ENCODE measurements at places on chromosomes 13 and 19.

- no peak for DNase-seq
These were observed 3.6 kb downstream of the CACNG7 start for GRCh38 chr19:53912653-53913052.

DNA sequence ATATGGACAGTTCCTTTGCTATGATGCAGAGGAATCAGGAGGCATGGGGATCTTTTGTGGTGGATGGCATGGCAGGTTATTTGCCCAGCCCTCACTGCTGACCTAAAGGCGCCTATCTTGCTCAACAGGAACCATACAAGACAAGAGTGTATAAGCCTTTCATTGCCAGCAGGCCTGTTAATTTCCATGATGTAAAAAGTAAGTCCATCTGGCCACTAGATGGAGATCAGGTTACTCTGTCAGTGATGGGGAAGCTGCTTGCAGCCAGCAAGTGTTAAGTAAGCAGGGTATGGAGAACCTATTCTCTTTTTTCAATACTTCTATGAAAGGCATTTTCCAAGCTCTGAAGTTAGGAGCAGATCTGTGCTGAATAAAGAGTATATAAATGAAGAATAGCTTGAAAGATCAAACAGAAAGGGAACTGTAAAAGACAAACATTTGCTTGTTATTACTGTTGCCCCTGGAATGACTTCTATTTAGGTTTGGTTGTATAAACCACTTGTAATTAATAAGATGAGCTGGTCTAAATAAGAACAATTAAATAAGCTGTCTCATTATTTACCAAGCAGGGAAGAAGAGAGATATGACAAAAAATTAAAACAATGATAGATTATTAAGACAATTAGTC is 210.9 kb downstream of the RGCC start:
- DNase-seq, result no peak

- DNase-seq, result peak; percentile 53
These were observed at the start of gene PDE4A for GRCh38 chr19:10420444-10421239. TSS of gene PDE4A (plus strand) at chr19:10420538. CDS start at chr19:10420765, 227 bp downstream.

GRCh38 chr13:113845055-113845454 is 18.8 kb downstream of the GAS6 start:
- DNase-seq, result no peak

GRCh38 chr19:650121-650520 is 10.4 kb downstream of the FGF22 start:
- no peak for DNase-seq

DNA sequence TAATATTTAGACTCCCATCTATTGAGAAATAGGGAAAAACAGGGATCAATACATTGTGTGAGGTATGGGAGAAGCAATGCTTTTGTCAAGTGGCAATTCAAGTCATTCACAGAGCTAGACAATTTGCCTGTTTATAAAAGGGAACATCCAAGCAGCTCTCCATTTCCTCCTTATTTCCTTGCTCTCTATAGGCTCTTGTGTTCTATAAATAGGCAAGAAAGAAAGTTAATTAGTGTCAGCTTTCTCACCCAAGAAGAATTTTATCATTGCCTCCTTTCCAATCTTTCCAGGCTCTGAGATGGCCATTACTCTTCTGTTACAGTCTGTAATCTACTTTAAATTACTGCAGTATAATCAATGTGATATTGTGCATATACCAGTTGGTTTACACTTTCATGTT is 199.9 kb downstream of the LHFPL6 start:
- DNase-seq, result no peak

DNA sequence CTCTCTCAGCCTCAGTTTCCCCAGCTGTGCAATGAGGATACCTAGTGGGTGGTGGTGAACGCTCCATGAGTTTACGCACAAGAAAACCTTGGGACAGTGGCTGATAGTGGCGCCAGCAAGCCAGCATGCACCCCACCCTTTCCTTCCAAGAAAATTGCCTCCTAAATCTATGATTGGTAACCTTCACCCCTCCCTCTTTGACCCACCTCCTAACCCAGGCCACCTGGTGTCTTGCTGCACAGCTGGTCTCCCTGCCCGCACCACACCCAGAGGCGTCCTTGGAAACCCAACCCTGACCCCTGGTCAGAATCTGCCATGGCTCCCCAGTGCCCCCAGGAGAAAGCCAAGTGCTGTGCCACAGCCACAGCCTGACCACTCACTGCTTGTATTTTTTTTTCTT is 22.8 kb upstream of the BCL3 start:
- no peak for DNase-seq

- no peak for DNase-seq
These were observed 24.3 kb downstream of the DZIP1 start for GRCh38 chr13:95620030-95620824.

GRCh38 chr19:46492841-46493235 is 2.8 kb downstream of the PNMA8B start:
- no peak for DNase-seq

DNA sequence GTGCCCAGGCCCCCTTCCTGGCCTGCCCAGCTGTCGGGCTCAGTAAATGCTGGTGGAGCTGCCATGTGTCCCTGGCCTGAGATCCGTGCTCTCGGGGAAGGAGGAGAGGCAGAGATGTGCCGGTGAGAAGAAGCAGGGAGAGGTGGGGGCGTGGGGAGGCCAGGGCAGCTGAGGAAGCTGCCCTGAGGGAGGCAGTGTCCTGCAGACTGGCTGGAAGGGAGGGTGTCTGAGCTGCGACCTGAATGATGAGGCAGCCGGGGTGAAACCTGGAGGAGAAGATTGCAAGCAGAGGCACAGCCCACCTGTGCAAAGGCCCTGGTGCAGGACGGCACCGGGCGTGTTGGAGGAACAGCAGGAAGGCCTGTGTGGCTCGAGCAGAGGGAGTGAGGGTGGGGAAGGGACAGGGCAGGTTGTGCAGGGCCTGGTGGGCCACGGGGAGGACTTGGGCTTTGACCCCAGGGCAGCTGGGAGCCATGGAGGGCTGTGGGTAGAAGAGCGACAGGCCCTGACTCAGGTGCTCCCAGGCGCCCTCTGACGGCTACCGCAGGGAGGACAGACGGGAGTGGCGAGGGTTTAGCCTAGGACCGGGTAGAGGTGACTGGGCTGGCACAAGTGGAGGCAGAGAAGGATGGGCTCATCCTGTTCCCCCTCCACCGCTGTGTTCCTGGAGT is 14.0 kb upstream of the CELF5 start:
- DNase-seq, result peak; percentile 74

DNA sequence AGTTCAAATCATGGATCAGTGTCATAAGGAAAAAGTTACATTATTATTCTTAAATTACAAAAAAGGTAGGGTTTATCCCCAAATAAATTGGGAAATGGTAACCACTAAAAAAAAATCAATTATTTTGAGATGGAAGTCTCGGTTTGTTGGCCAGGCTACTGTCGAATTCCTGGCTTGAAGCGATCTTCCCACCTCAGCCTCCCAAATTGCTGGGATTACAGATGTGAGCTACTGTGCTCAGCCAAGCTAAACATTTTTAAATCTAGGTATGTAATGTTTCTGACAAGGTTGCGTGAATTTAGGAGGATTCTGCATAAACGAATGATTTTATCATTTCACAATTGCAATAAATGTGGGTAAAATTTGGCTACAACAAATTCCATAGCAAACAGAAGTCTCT is 2.0 kb downstream of the NAA16 start:
- no peak for DNase-seq

DNA sequence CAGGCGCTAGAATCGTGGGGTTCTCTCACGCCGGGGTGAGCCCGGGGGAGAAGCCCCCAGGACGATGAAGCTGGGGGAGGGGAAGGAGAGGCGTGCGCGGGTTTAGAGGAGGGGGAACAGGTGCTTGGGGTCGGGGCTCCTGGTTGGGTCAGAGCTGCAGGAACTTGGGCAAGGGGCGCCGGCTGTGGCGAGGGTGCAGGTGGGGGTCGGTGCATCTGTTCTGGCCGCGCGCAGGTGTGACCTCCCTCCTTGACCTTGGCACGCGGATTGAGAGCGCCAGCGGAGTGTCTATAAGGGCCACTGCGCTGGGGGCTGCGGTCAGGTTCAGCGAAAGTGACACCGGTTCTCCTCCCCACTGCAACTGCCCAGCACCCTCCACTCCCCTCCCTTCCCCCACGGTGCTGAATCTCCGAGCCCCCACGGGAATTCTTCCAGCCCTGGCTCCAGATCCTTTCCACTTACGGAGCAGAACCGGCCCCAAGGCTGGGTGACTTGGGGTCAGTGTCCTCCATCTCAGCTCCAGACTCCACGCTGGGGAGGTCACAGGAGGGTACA is 618 bp downstream of the TMEM38A start:
- DNase-seq, result no peak

DNA sequence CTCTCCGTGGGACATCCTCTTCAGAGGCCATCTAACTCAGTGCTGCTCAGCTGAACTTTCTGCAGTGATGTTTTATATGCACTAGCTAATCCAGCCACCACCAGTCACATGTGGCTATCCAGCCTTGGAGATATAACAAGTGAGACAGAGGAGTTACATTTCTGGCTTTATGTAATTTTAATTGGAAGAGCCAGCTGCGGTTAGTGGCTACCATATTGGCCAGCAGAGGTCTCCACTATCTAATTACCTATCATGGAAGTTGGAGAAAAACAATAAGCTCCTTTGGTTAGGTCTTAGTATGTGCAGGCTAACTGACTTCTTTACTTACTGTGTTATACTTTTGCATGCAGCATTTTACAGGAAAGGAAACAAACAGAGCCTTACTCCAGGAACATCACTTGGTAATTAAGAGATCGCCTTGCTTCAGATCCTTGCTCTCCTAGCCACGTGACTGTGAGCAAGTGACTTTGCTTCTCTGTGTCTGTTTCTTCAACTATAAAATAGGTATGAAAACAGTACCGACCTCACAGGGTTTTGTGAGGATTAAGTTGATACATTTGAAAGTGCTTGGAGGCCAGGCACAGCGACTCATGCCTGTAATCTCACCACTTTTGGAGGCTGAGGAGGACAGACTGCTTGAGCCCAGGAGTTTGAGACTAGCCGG is 1.6 kb upstream of the KLK10 start:
- DNase-seq, result no peak

DNA sequence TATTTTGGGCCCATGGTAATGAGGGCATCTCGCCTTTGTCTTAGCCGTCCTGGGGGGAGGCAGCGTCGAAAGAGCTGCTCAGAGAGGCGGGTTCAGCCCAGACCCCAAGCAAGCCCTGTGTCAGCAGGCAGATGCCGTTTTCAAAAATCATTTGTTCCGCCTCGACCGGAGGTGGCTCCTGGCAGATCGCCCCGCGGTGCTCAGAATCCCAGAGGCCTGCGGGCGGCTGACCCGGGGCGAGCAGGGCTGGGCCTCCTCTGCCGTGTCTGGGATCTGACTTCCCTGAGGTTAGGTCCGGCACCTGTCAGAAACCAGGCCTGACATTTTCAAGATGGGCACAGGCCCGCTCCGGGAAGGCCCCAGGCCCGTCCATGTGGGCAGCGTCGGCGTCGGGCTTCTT is 36.1 kb downstream of the CRTC1 start:
- no peak for DNase-seq

DNA sequence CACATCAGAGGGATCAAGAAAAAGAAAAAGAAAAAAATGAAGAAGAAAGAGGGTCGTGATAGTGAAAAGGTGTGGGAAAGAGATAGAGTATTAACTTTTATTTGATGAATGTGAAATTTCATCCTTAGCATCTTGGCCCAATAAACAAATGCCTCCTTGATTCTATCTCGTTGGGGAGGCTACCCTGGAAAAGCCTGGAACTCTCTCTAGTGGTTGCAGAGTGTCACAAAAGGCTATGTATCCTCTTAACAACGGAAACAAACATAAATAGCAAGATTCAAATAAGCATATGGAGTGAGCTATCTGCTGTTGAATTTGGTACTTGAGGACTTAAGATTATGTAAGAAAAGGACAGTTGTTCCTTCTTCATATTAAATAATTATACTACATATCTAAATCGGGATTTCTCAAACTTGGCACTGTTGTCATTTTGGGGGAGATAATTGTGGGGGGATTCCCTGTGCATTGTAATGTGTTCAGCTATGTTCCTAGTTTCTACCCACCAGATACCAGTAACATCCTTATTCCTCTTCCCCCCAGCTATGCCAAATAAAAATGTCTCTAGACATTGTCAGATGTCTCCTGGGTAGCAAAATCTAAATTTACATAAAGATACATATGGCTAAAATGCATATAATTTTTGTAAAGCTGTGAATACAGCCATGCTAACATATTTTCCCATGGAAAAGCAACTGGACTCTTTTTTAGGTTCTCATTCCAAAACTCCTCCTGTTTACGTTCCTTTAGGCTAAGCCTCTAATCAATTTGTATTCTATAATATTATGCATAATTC is 557.2 kb downstream of the DCT start:
- no peak for DNase-seq

- no peak for DNase-seq
These were observed 85.8 kb upstream of the UBL3 start for GRCh38 chr13:29936051-29936813.

- DNase-seq, result no peak
These were observed 14.0 kb downstream of the ZC3H4 start for GRCh38 chr19:47099576-47100050.

GRCh38 chr13:20193162-20193906 is 596 bp upstream of the GJB2 start:
- no peak for DNase-seq

GRCh38 chr19:33293255-33294057 is 8.9 kb downstream of the CEBPA start:
- DNase-seq, result no peak

GRCh38 chr13:40181203-40181845 is 485.1 kb downstream of the FOXO1 start:
- DNase-seq, result no peak

- no peak for DNase-seq
These were observed 36.9 kb downstream of the POLR1D start for GRCh38 chr13:27658546-27658945.

GRCh38 chr19:12766051-12766521 is 9.3 kb downstream of the HOOK2 start:
- DNase-seq, result no peak

GRCh38 chr13:45882626-45883025 is 31.1 kb upstream of the SIAH3 start:
- DNase-seq, result no peak

- DNase-seq, result no peak
These were observed 44.9 kb upstream of the ITM2B start for GRCh38 chr13:48188131-48188530.

DNA sequence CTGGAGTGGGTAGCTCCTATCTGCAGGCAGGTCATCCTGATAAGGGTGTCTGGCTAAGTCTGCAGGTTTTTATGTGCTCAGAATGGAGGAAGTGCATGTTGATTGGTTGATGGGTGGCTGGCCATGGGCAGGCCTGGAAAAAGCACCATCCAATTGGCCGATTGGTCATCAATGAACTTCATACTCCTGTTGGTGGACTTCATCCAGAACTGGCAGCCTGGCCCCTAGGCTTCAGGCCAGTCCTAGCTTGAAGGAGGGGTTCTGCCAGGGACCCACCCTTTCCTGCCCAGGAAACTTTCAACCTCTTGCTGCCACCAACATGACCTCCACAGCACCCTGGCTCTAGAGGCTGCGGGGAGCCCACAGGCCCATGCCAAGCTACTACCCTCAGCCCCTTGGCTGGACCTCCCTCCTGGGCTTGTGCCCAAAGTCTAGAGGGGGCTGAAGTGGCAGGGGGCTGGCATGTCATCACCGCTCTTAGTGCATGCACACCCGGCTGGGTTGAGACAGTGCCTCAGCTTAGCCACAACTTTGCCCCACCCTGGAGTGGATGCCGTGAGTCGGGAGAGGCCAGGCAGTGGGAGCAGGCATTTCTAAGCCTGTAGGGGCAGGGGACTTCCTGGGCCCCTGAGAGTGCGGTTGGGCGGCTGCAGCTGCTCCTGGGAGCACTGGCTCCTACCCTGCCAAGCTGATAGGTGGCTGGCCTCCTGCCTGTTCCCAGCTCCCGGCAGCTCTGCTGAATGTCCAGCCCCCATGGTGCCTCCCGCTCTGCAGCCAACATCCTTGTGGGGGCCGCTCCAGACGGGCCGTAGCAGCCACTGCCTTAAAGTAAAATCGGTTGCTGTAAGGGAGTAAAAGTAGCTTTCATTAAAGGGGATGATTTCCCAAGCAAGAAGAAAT is 13.2 kb downstream of the DNAJC15 start:
- no peak for DNase-seq

Measured in activated CD4-positive, alpha-beta T cell treated with anti-CD3 and anti-CD28 coated beads, Interleukin-2, amount 50 U/mL, for 1 hour (primary cell).